ENCODE measurements at places on chromosomes 16 and 17.

DNA sequence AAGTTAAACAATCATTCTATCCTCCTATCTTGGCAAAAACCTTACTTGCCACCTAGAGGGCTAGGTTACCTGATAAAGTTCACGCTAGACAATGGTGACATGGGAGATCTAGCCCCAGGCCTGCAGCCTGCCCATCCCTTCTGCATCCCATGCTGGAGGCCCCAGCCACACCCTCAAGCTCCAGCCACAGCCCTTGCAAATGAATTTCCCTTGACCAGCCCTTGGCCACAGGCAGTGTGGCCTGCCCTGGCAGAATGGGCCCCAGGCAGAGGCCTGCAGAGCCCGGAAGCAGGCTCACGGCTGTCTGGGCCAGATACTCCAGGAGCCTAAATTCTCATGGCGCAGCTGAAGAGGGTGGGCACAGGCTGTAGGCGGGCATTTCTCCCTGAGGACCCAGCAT, 14.9 kb downstream of the WNT3 start:
- no peak for DNase-seq

DNA sequence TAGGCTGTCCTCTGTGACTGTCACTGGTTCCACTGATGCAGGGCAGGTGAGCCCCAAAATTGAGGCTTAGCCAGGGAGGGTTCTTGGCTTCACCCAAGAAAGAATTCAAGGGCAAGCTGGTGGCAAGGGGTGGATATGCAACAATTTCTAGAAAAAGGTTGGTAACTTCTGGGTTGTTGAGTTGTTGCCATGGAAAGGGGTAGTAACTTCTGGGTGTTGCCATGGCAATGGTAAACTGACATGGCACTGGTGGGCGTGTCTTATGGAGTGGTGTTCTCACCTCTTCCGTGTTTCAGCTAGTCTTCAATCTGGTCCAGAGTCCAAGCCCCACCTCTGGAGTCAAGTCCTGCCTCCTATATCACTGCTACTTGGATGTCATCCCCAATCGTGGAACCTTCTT, 9.5 kb upstream of the GUCY2D start:
- DNase-seq = no peak

DNA sequence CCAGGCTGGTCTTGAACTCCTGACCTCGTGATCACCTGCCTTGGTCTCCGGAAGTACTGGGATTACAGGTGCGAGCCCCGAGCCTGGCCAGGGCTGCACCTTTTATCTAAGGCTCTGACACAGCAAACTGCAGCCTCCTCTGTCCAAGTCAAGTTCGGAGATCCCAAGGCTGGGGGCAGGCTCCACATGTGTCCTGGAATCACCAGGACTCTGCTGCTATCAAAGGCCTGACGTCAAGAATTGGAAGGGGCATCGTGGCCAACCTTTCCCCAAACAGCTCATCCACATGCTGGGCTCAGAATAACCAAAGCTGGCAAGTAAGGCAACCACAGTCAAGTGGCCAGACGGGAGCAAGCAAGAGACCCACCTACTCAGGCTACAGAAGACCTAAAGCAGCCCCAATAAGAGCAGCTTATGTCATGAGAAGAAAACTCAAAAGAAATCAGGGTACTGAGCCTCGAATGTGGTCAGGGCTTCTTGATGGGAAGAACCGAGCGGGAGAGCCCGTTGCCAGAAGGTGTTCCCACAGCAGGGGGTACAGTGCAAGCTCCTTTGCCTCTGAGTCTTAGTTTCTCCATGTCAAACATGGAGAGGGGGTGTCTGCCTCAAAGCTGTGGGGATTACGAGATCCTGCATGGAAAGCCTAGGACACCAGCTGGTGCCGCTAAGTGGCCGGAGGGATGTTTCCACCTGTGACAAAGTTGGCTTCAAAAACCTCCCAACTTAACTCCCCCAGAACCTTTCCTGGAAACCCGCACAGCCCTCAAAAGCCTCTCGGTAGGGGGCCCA, 7.9 kb downstream of the MYBBP1A start:
- no peak for DNase-seq

DNA sequence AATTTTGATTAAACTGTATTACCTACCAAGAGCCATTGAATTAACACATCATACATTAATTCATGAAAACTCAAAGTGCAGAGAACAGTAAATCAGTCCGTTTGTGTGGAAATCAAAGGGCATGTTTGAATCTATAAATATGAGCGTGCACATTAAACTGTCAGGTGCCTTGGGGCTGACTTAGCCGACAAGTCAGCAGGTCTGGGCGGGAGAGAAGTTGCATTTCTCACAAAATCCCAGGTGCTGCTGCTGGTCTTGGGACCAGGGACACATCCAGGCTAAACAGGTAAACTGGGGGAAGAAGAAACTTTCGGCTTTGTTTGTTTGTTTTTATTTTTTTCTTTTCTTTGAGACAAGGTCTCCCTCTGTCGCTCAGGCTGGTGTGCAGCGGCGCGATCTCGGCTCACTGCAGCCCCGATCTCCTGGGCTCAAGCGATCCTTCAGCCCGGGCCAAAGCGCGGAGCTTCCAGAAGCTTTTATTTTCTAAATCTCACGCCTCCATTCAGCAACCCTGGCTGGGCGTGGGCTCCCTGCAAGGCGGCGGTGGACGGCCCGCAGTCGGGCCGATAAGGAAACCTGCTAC, 213.9 kb downstream of the MRTFB start:
- DNase-seq = peak; percentile 17

DNA sequence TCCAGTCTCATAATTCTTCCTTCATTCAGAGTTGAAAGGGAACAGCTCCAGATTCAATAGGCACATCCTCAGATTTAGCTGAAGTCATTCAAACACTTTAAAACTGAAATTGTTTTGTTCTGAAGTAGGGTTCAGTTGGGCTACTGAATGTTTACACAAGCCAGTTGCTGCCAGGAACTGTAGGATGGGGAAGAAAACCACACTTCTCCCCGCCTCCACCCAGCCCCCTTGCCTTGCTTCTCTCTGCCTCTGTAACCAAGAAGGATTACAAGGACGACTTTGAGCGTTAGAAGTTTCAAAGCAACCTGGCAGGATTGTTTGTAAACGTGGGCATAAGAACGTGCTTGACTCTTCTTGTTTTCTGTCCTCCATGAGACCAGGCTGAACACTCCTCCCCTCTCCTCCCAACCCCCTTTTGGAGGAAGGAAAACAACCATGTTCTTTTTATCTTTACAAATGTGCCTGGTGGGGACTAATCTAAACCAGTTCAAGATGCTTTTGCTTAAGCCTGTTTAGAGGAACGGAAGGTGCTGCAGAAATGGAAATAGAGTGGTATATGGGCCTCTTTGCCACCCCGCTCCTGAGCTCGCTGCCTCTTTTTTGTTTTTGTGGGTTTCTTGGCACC, 287.9 kb downstream of the FTO start:
- no peak for DNase-seq

Data from stimulated activated CD8-positive, alpha-beta memory T cell treated with anti-CD3 and anti-CD28 coated beads, Interleukin-4, amount 100 ng/mL, for 4 hours (primary cell).